T-helper 2 cell (primary cell): ENCODE measurements at places on chromosomes 6 and 20.

DNA sequence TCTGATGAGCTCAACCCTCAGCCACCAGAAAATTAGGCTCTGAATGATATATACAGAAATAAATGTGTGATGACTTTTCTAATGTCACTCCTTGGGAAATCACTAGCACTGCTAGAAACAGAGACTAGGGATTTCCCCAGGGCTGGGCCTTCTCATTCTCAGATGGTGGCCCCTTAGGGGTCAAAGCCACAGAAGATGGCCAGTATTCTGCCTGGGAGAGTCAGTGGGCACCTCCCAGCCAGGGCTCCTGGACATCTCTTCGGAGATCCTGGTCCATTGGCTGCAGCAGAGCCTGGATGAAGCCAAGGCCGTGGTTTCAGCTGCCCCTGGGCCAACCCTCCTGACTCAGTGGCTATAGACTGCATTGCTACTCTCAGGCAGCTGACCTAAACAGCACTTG lies 276.9 kb upstream of the SUPT3H start:
- DNase-seq: no peak

DNA sequence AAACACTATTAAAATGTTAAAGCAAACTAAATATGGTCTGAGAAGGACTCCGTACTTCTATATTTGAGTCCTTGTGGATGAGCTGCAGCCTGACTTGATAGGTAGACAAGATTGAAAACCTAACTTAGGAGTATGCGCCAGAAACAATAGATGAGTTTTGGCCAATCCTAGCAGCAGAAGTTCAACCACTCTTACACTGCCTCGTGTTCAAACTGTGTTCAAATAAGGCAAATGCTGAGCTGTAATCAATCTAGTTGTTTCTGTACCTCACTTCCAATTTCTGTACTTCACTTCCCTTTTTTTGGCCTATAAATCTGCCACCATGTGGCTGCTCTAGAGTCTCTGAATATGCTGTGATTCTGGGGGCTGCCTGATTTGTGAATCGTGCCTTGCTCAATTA lies 13.2 kb upstream of the SERINC1 start:
- DNase-seq: no peak

DNA sequence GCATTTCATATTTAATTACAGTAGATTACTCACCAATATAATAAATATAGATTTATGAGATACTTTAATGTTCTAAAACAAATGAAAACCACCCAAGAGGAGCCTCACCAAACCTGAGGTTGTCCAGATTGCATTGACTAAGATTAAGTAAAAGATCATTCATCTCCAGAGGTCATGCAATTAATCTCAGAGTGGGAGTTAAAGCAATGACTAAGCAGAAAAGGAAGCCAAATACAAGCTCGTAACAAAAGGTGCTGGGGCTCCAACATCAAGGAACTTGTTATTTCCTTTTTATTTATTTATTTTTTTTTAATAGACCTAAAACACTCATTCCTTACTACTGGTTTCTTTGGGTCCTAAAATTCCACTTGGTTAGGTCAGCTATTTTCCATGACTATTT lies 57.7 kb downstream of the RSPO3 start:
- no peak for DNase-seq

GRCh38 chr6:33945931-33946330 lies 142.1 kb upstream of the MLN start:
- DNase-seq: no peak

DNA sequence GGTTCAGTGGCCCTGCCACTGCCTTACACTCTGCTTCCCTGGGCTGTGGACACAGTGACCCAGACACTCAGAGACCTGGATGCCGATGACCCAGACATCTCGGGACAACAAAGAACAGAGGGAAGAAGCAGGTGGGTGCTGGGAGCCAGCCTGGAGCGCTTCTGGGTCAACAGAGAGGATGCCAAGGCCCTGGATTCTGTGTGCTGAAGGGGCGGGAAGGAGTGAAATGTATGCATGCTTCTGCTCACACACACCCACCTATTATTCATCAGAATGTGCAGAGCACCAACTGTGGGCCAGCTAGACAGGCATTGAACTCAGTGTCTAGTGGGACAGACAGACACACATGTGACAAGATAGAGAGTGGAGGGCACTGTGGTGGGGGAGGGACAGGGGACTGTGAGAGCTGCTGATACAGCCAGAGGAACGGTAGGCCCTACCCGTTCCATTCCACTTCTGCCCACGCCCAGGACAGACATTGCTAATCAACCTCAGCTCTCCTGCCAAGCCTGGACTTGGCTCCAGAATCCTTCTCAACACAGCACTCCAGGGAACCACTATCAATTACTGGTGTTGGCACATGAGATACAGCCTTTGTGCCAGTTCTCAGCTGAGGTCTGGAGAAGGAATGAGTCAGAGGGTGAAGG lies 20.2 kb downstream of the KCNK15 start:
- no peak for DNase-seq

GRCh38 chr6:78561015-78561414 lies 306.3 kb upstream of the IRAK1BP1 start:
- no peak for DNase-seq

GRCh38 chr6:43242908-43243663 lies at the start of gene TTBK1:
Gene TTBK1, plus strand, starts transcription at chr6:43243481. Its CDS starts 3,180 bp downstream, at chr6:43246661.
- DNase-seq: no peak

DNA sequence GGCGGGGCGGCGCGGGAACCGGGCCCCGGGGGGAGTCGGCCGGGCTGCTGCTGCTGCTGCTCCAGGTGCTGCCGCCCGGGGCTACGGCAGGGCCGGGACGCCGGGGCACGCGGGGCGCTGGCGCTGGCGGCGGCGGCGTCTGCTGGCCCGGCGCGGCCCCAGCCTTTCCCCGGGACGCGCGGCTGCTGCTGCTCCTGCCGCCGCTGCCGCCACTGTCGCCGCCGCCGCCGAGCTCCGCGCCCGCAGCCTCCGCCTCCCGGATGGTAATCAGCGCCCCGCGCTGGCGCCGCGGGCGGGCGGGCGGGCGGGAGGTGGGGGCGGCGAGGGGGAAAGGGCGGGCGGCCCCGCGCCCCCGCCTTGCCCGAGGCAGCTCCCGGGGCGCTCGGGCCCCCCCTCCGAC lies 306 bp downstream of the EBF4 start:
- peak; percentile 20 for DNase-seq

GRCh38 chr6:170019818-170020583 lies 268.6 kb downstream of the ERMARD start:
- DNase-seq: no peak

DNA sequence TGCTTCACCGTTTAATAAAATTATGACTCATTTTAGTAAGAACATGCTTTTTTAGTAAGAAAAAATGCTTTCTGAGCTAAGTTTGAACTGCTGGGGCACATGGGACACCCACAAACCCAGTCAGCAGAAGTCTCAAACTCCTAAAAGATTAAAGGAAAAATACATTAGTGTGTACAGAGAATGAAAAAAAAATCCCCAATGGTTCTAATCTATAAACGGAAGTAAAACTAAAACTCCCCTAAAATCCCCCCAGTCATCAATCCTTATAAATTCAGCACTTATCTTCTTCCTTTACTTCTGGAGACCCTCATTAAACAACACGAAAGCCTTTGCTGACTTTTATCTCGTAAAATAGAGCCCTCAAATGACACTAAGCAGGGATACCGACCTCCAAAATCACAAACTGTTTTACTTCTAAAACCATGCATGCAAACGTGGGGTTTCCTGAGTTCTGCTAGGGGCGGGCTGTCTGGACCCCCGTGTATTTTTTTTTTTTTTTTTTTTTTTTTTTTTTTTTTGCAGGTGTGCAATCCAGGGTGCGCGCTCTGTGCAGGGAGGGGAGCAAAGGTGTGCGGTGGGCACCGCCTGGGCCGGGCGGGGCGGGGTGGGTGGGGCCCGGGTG lies 1.1 kb upstream of the MYB start:
- peak; percentile 0 for DNase-seq

DNA sequence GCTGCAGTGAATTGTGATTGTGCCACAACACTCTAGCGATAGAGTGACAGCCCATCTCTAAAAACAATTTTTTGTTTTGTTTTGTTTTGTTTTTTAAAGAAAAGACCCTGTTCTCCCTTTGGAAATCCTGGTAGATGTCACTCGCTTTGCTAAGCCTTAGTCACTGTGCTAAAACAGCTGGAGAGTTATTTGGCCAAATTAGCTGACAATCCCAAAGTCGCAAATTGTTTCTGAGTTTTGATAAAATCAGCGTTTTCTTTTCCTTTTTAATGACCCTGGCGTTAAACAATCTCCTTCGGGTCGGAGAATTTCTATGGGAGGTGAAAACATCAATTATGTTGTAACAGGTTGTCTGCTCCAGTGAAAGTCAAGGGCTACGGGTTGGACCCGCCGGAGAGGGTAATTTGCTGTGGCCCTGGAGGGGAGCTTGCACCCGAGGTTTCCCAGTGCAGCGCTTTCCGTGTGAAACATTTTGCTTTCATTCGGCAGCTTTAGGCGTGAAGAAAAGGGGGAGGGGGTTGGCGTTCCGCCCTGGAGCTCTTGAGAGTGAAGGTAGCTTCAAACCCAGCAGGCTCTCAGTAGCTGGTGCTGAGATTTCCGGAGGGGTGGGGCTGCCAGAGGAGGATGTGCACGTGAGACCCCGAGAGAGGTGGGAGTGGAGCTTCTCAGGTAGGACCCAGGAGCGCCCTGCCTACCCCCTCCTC lies 296.6 kb downstream of the PHACTR1 start:
- DNase-seq: no peak

DNA sequence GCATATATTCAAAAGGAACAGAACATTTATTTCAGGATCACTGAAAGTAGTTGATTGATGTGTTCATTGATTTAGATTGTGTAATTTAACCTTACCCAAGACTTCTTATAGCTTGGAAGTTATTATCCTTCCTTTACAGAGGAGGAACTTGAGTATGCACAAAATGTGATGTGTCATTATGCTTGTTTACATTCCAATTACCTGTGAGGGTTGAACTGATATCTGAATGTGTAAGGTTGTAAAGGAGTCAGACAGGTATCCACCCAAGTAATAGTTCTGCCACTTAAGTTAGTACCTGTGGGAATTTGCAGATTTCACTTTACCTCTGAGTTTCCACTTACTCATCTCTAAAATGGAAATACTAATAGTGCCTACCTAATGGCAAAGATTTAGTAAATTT lies 668.2 kb downstream of the DOK5 start:
- no peak for DNase-seq

GRCh38 chr6:74611220-74611619 lies 594.6 kb downstream of the COL12A1 start:
- no peak for DNase-seq

DNA sequence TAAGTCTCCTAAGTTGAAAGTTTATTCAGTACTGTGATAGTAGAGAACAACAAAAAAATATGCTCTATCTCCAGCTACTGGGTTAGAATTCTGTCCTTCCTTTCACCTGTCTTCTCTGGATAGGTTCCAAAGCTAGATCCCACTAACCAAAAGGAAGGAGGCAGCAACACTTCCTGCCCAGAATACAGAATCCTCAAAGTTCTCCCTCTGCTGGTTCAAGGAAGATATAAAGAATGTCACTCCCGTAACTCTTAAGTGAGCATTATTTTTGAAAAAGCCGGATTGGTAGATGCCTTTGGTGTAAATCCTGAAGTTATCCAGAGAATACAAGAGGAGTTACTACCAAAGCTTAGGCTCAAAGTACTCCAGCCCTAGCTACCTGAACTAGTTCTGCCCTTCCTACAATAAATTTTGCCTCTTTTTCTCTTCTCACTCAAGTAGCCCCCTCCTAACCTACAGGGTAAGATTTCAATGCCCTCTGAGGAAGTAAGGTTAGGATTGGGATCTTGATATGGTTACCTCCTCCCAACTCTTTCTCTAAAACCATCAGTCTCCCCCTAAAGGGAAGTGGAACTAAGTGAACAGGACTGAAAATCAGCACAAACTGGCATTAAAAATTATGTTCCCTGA lies 26.0 kb upstream of the CRIP3 start:
- no peak for DNase-seq

DNA sequence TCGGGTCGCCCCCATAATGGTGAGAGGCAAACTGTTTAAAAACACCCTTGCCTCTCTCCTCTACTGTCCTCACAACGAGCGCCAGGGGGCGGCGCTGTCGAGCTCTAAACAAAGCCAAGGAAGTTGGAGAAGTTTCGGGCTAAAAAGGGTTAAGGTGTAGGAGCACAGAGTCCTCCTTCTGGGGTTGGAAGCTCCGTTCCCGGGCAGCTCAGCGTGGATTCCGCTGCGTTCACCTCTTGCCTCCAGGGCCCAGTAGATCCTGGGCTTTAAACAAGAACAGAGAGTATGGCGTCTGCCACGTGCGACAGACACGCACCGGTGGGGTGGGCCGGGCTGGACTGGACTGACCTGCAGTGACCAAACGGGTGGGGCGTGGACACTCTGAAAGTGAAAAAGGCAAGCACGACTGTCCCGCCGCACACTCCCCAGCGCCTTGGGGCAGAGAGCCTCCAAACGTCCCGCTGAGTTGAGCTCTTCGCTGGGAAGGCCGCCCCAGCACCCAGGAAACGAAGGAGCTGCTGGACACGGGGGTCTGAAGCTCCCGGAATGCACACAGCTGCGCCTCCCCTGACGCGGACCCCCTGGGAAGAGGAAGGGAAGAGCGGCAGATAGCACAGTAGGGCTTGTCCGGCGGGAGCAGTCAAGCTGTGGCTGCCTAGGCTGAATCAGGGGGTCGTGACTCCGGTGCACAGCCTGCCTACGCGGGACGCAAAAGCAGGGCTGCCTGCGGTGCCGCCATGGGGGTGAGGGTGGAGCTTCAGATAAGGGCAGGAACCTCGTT lies 1.6 kb upstream of the THBD start:
- no peak for DNase-seq

- DNase-seq: no peak
Measured at GRCh38 chr6:163356324-163356723, 58.2 kb upstream of the QKI start.

DNA sequence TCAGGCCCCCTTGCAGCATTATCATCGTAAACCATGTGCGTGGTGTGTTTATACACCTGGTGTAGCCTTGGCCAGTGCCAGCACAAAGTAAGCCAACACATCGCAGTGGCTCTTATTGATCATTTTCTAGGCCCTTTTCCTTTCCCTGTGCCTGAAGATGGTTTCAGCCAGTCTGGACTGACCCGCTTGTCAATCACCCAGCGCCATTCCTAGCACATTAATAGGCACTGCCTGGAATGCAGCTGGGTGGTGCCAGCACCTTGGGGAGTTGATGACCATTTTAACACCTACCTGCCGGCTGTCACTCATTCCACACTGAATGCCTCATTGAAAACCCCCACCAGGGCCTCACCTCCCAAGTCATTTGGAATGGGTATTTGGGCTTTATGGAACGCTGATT lies 4.9 kb upstream of the UQCC2 start:
- no peak for DNase-seq

DNA sequence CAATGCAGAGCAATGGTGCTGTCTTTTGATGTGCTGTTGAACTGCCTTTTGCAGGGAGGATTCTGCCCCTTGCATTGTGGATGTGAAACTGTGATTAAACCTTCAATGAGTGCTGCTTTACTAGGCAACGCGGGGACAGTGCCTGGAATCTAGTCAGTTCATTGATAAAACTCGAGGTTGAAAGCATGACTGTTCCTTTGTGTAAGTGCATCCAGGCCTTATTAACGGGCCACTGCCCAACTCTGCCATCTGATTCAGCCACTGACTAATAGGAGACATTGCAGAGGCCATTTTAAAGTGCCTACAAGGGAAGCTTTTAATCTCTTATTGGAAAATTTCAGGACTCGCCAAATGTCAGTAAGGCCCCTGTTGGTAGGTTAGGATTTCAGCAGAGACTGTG lies 49.3 kb downstream of the SLC35F1 start:
- DNase-seq: no peak
